AG04449 (cell line): ENCODE measurements at places on chromosomes 7 and 10.

- DNase-seq = no peak
Measured at GRCh38 chr10:34809796-34810195, 5.3 kb downstream of the PARD3 start.

GRCh38 chr10:115772606-115773005, 500.4 kb downstream of the GFRA1 start:
- peak; percentile 64 for DNase-seq

- no peak for DNase-seq
Measured at GRCh38 chr10:53808677-53809372, 992.2 kb downstream of the PCDH15 start.

- DNase-seq = no peak
Measured at GRCh38 chr10:1548146-1548545, 189.2 kb downstream of the ADARB2 start.

- DNase-seq = no peak
Measured at GRCh38 chr7:33388332-33388731, 259.0 kb downstream of the BBS9 start.

GRCh38 chr7:145016068-145016467, 180.2 kb upstream of the TPK1 start:
- no peak for DNase-seq

DNA sequence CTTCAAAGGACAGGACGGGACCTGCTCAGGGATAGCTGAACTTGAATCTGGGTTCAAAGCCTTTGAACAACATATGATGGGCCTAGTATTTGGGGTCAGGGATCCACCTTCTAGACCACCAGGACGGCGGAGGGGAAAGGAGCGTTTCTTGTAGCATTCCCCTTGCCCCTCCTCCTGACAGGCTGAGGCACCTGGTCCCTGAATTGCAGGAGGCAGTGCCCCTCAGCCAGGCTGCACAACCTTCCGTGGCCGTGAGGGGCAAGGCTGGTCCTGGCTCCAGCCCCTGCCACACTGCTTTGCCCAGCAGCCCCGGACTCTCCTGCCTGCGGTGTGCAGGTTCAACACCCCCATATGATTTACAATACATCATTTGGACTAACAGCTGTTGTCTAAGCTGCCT, 58.1 kb downstream of the INSIG1 start:
- DNase-seq = no peak

- DNase-seq = no peak
Measured at GRCh38 chr7:86668315-86668714, 24.6 kb downstream of the GRM3 start.

DNA sequence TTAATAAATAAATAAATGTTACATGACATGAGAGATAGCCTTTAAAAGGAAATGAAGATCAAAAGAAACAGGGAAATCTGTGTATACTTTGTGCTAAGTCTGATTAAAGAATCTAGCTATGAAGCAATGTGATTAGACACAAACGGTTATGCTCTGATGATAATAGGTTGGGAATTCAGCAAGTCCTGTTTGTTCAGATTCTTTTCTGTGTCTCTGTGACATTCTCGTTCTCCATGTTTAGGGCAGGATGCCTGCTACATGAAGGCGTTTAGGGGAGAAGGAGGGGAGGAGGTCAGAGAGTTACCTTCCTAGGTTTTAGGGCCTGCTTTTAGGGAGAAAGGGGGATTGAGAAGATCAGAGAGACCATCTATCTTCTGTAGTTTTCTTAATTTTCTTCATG, 555.3 kb downstream of the DNAJB9 start:
- no peak for DNase-seq

- DNase-seq = no peak
Measured at GRCh38 chr7:157676456-157677255, 339.9 kb downstream of the DNAJB6 start.

DNA sequence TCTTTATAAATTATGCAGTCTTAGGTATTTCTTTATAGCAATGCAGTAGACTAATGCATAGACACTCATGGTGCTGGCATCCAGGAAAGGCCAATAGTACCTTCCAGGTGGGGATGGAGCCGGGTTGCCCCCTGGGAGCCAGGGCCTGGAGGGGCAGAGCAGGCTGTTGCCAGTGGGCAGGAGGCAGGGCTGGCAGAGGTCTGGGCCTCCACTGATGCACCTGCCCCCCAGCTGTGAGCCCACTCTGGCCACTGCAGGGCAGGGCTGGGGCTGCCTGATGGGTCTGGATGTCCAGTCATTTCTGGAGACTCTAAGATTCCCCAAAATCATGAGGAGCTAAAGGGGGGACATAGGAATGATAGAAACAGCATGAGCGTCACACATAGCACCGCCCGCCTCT, 66.7 kb downstream of the MICALL2 start:
- DNase-seq = no peak

- DNase-seq = no peak
Measured at GRCh38 chr7:113705439-113705838, 213.4 kb downstream of the PPP1R3A start.

GRCh38 chr7:38561166-38561565, 70.0 kb downstream of the AMPH start:
- no peak for DNase-seq

- DNase-seq = no peak
Measured at GRCh38 chr10:71236286-71236685, 23.9 kb downstream of the UNC5B start.

GRCh38 chr10:27611744-27612550, 107.8 kb downstream of the RAB18 start:
- DNase-seq = no peak

GRCh38 chr10:48231178-48231577, 43.3 kb downstream of the FRMPD2 start:
- no peak for DNase-seq

- DNase-seq = no peak
Measured at GRCh38 chr10:114027041-114027394, 16.6 kb upstream of the ADRB1 start.

- DNase-seq = no peak
Measured at GRCh38 chr10:48474765-48475365, 130.0 kb downstream of the ARHGAP22 start.

DNA sequence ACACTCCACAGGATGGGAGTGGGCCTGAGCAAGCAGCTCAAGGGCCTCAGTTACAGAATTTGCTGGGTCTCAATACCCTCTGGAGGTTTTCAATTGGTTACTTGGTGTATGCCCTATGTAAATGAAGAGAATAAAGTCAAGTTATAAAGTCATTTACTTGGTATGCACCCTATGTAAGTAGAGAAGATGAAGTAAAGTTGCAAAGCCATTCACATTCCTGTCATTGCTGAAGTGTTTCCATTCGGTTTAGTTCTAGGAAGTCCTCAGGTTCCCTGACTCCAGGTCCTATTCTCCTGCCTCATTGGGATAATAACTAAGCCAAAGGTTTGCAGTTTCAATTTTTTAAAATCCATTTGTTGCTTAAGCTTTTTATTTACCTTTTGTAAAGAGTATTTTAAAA, 272.6 kb upstream of the NPSR1 start:
- no peak for DNase-seq

- DNase-seq = no peak
Measured at GRCh38 chr10:69538461-69538860, 34.8 kb downstream of the NEUROG3 start.

GRCh38 chr7:13407911-13408310, 581.6 kb downstream of the ETV1 start:
- no peak for DNase-seq

DNA sequence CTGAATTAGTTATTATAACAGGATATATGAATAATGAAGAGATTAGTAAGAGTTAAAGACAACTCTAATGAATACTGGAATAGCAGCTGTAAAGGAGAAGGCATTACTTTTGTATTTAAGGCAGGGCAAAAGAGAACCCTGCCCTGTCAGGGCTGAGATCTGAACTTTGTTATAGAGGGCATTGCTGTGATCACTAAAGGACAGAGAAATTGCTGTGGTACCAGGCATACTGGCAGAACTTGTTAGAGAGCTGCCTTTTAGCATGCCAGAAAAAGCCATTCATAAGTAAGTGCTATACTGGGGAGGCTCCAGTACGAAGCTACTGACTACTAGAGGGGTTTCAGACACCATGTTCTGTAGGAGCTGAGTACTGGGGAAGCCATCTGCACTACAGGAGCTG, 481.8 kb downstream of the SEMA3D start:
- DNase-seq = no peak

- DNase-seq = no peak
Measured at GRCh38 chr10:108787932-108788331, 1135.4 kb downstream of the XPNPEP1 start.

DNA sequence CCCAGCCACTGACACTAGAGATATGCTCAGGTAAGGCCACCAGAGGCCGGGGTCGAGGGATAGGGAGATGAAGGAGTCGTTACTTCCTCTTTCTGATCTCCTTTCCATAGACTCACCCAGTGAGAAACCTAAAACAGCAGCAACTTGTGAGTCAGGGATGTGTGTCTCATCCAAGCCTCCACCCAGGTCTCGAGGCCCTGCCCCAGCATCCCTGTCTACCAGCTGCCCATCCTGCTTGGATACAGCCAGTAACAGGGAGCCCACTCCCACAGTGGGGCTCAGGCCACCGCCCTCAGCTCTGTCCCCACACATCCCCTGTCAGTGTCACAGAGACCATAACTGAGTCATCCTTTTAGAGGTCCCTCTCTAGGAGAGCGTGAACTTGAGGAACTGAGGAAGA, 49.6 kb upstream of the CHST15 start:
- no peak for DNase-seq

- no peak for DNase-seq
Measured at GRCh38 chr10:29553544-29554250, 81.1 kb downstream of the SVIL start.

DNA sequence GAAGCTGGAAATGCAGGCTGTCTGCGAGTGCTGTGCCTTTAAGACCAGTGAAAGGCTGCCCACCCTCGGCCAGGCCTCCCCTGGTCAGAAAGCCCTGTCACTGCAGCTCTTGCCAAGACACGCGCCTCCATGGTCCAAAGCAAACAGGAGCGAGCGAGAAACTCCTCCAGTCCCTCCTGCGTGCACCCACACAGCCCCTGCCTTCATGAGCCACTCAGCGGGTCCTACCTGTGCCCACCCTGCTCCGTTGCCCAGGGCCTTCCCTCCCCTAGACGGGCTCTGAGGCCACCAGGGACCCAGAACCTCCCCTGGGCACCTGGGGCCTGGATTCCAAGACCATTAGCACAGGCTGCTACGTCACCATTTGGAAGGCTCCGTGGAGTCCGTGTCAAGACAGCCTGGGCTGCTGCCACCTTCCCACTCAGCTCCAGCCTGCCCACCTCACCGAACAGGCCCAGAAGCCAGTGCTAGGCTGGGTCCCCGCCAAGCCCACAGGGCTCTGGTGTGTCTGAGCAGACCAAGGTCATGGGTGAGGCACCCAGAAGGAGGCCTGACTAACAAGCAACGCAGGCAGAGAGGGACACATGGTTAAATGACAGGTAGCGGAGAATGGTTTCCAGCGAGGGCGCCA, 144.5 kb downstream of the NEURL1 start:
- no peak for DNase-seq

DNA sequence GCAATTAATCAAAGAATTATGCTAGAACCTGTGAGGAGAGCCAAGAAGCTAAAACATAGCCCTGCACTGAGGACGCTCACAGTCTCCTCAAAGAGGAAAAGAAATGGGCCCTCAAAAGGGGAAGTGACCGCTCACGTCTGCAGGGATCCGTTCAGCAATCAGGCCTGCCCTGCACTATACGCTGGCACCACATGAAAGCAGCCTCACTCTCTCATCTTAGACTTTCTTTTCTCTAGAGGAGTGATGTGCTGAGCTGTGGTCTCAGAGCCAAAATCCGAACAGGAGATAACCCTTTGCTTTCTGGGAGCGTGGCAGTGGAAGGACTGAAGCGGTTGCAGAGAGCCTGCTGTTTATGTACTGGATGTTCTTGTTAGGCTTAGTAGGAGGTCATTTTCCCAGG, 6.3 kb upstream of the IL2RA start:
- no peak for DNase-seq

DNA sequence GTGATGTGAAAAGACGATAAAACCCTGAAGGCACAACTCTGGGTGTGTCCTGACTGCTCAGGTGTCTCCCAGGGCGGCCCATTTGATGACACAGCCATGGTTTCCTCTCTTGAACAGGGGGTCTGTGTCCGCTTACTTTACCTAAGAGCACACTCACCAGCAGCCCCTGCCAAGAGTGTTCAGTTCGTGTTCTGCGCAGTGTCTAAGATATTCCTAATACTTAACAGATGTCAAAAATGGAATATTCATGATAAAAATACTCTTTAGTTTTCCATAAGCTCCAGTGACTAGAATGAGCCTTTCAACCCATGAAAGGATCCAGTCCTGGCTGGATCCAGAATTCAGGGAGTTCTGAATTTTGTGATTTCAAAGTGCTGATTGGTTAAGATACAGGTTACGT, 492.4 kb downstream of the TNS3 start:
- DNase-seq = no peak

- no peak for DNase-seq
Measured at GRCh38 chr10:24505759-24506158, 217.9 kb downstream of the ARHGAP21 start.

DNA sequence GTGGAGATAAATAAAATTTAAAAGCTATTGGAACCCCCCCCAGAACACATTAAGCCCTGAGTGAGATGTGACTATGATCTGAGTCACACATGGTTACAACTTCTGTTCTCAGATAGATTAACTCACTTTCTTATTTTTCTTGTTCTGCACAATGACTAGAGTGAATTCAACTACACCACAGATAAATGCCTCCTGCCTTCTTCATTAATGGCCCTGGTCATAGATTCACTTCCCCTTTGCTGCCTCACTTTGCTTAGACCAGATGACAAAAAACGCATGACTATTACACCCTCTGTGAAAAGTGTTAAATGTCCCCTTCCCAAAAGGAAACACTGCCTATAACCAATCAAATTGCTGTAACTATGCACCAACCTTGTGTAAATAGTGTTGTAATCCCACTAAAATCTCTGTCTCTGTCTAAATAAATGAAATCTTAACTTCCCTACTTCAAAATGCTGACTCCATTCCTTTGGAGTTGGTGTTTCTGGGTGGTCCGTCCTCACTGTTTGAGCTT, 49.4 kb downstream of the AKR1D1 start:
- no peak for DNase-seq

- DNase-seq = no peak
Measured at GRCh38 chr10:96124230-96125141, 5.6 kb upstream of the ZNF518A start.

GRCh38 chr10:90413196-90413595, 444.6 kb downstream of the HTR7 start:
- DNase-seq = no peak

- no peak for DNase-seq
Measured at GRCh38 chr7:95097291-95097690, 189.9 kb downstream of the PPP1R9A start.

- DNase-seq = no peak
Measured at GRCh38 chr10:93274419-93274818, 200.7 kb downstream of the CYP26A1 start.

GRCh38 chr10:33155720-33156638, 178.5 kb downstream of the NRP1 start:
- DNase-seq = no peak

GRCh38 chr7:90897961-90898469, 301.9 kb downstream of the CDK14 start:
- DNase-seq = no peak

GRCh38 chr7:157366722-157367121, 29.9 kb downstream of the DNAJB6 start:
- no peak for DNase-seq

DNA sequence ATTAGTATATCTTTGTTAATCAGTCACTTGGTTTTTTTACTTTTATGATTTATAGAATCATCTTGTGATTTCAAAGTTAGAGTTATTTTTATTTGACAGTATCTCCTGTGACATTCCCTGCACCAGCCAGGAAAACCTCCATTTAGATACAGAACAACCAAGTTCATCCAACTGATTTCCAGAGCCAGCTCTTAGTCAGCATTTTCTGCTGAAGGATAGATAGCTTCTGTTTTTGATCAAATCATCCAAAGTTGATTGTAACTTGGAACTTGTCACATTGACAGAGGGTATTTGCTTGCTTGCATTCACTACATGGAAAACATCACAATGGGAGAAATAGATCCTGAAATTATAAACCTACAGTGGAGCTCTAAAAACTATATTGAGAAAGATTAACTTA, 122.6 kb downstream of the PON1 start:
- no peak for DNase-seq
